ENCODE measurements at places on chromosomes 2 and 18.

DNA sequence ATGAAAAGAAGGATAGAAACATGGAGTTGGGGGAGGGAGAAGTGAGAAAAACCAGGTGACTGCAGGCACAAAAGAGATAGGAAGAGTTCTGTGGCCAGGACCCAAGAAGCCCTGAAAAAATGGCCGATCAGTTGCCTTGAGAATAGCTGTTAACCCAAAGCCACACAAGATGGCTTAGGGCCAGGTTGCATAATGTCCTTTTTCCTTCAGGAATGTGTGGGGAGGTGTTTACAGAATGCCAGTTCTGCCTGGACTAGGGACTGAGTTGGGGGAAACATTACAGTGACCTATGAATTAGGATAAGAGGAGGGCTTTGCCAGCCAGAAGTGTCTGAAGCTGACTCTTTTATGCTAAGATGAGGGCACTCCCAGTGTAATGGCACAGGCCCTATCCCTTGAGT, 17.1 kb downstream of the FAM110C start:
- H3K4me1 ChIP-seq: peaks cover 21% of the 10 kb centered on the region
- no peak overlapping the region for H3K27ac ChIP-seq
- DNase-seq: no peak
- H3K4me3 ChIP-seq: no peak overlapping the region
- H3K36me3 ChIP-seq: no peaks in the 10 kb centered on the region
- H3K27me3 ChIP-seq: no peaks in the 10 kb centered on the region

- H3K36me3 ChIP-seq: peaks cover 12% of the 10 kb centered on the region
- no peaks in the 10 kb centered on the region for H3K27me3 ChIP-seq
- H3K27ac ChIP-seq: no peak overlapping the region
These were observed 607 bp upstream of the TSN start for GRCh38 chr2:121754851-121755236.

DNA sequence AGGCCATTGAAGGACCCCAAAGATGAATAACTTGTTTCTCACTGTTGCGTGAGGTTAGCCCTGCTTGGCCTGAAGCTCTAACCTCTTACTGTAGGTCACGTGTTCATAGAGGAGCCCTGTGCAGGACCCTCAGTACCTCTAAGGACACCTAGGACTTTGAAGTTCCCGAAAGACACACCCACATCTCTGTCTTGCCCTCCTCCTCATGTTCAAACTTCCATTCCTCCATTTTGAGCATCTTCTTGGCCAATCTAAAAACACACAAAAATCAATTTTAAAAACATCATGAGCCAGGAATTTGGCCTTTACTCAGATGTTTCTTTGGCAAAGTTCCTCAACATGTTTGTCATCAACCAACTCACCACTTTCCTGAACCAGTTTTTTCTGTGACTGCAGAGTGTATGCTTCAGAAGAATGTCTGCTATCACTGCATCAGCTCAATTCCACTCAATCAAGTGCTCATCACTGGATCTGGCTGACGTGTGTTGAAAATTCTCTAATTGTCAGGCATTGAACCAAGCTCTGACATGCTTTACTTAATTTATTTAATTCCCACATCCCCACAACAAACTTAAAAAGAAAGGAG, 101.6 kb downstream of the AP1S3 start:
- no peaks in the 10 kb centered on the region for H3K4me1 ChIP-seq
- no peaks in the 10 kb centered on the region for H3K36me3 ChIP-seq
- no peak for DNase-seq
- H3K27me3 ChIP-seq: no peaks in the 10 kb centered on the region
- H3K27ac ChIP-seq: no peak overlapping the region

GRCh38 chr2:145267451-145267850, 747.5 kb upstream of the ZEB2 start:
- no peak overlapping the region for H3K27ac ChIP-seq
- no peak for DNase-seq
- H3K4me3 ChIP-seq: no peak overlapping the region
- no peaks in the 10 kb centered on the region for H3K4me1 ChIP-seq

DNA sequence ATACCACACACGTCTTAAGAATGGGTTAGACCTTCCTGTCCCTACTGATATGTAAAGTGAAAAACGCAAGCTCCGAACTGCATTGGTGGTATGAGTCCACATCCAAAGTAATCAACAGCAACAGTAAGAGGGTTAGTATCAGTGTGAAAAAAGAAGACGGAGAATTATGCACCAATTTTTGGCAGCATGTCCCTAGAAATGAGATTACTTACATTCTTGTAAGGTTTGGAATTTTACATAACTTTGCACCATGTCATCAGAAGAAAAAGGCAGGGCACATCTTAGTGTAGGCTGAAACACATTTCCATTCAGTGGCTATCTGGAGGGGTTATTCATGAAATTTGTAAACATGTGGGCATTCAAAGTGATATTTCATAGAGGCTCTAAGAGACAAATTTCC, 88.2 kb downstream of the LONRF2 start:
- no peaks in the 10 kb centered on the region for H3K27me3 ChIP-seq
- no peak overlapping the region for H3K4me3 ChIP-seq
- H3K27ac ChIP-seq: no peak overlapping the region
- no peaks in the 10 kb centered on the region for H3K36me3 ChIP-seq

DNA sequence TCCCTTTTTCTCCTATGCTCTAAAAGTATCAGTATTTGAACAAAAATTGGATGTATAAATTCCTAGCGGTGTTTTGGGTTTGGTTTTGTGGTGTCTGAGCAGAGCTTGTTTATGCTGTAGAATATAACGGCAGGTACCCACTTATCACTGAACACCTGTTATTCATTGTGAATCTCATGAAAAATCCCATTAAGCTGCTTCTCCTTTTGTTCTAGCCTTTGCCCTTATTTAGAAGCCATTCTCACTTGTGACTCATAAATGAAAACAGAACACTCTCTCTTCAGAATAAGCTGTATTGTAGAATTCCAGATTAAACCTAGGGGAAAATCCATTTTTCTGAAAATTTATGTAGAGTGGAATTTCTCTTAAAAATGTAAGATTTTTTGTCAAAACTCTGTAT, 104.0 kb downstream of the PRPF40A start:
- peaks cover 10% of the 10 kb centered on the region for H3K36me3 ChIP-seq
- DNase-seq: no peak
- H3K27ac ChIP-seq: no peak overlapping the region
- no peak overlapping the region for H3K4me3 ChIP-seq
- peaks cover 13% of the 10 kb centered on the region for H3K4me1 ChIP-seq

- H3K4me3 ChIP-seq: no peak overlapping the region
- H3K4me1 ChIP-seq: peaks cover 13% of the 10 kb centered on the region
These were observed 6.6 kb downstream of the DSG3 start for GRCh38 chr18:31454066-31454708.

All from suprapubic skin (tissue), 4 donors.